Activated CD4-positive, CD25-positive, alpha-beta regulatory T cell (primary cell): ENCODE measurements at places on chromosomes 16 and 17.

DNA sequence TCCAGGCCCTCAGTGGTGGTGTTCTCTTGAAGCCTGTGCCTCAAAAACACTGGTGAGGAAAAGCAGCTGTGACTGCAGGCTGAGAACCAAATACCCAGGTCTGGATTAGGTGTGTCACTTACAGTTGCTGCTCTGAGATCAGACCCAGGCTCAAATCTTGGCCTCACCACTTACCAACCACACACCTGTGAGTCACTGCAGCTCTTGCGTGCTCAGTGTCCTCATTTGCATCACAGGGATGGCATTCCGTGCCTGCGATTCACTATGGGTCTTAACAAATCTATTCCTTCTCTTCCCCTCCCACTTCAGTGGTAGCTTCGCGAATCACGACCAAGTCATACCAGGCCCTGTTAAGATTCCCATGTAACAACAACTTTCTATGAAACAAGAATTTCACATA, 233.4 kb upstream of the HSBP1 start:
- DNase-seq: no peak

GRCh38 chr17:49393491-49394255, 21.0 kb downstream of the PHB1 start:
- no peak for DNase-seq

- DNase-seq: no peak
Measured at GRCh38 chr17:61475726-61476125, 23.5 kb downstream of the TBX4 start.

DNA sequence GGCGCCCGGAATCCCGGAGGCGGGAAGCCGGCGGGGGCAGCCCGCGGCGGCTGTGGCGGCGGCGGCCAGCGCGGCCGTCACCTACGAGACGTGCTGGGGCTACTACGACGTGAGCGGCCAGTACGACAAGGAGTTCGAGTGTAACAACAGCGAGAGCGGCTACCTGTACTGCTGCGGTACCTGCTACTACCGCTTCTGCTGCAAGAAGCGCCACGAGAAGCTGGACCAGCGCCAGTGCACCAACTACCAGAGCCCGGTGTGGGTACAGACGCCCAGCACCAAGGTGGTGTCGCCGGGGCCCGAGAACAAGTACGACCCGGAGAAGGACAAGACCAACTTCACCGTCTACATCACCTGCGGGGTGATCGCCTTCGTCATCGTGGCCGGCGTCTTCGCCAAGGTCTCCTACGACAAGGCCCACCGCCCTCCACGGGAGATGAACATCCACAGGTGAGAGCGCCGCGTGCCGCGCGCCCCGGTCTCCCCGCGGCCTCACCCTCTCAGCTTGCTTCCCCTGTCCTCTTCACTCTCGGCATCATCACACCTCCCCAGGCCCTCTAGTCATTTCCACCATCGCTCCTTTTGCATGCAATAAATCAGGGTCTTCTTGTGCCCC, 706 bp downstream of the SHISA6 start:
- DNase-seq: no peak

DNA sequence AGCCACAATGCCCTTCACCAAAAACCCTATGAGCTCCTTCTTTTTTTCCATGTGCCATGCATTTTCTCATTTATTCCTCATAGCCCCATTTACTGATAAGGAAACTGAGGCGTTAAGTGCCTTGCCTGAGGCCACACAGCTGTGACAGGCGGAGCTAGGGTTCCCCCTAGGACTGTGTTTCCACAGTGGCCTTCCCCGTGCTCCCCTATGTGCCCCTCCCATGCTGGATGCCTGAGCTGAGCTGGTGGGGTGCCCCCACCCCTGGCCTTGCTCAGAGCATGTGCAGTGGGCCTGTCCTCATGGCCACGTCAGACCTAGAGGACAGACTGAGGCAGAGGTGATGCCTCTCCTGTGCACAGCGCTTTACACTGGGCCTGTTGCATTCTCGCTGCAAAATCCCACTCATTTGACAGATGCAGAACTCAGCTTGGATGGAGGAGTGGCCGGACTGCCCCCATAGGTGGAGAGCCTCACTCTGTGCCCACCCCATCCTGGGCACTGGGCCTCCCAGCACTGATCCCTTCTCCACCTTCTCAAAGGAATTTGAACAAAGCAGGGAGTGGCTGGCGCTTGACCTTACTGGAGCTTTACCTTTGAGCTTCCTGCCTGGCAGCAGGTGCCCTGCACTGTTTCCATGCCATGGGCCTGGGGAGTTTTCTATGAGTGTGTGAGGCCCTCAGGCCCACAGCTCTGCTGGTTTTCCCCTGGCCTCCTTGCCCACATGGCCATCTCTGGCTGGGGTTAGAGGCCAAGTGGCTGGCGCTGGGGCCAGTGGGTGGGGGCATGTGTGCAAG, 2.6 kb downstream of the MAP2K3 start:
- DNase-seq: no peak

DNA sequence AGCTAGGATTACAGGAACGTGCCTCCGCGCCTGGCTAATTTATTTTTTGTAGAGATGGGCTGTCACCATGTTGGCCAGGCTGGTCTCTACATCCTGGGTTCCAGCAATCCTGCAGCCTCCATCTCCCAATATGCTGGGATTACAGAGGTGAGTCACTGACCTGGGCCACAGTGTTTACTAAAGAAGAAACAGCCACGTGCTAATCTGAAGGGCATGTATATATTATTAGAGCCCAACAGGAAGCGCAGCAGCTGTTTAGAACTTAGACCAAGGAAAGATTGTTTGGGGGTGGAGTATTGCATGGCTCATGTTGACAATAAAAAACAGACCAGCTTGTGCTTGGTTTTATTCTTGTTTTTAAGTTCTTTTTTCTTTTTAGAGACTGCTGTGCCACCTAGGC, 60.2 kb downstream of the HAPSTR1 start:
- DNase-seq: no peak

GRCh38 chr17:63438092-63439051, 7.7 kb downstream of the CYB561 start:
- no peak for DNase-seq

DNA sequence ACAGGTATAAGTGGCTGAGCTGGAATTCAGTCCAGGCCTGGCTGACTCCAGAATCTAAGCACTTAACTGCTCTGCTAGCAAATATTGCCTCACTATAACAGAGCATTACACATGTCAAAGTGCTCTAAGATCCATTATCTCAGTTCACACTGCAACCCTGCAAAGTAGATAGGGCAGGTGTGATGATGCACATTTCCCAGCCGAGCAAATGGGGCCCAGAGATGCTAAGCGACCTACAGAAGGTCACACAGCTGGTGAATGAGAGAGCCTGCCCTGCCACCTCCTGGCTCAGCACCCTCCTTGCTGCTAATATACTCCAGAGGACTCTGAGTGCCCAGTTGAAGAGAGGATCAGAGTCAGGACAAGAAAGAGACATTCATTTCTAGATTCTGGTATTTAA, 73.6 kb upstream of the CCL1 start:
- DNase-seq: no peak

DNA sequence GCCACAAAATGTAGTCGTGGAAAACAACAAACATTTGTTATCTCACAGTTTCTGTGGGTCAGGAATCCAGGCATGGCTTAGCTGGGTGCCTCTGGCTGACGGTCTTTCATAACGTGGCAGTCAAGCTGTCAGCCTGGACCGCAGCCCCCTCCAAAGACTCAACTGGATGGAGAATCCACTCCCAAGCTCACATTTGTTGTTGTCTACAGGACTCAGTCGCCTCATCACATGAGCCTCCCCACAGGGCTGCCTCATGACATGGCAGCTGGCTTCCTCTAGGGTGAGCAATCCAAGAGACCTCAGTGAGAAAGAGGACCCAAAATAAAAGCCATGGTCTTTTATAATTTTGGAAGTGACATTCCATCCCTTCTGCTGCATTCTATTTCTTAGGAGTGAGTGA, 34.7 kb upstream of the AKAP1 start:
- DNase-seq: no peak

GRCh38 chr16:88975511-88976061, 1.4 kb downstream of the CBFA2T3 start:
- DNase-seq: no peak

DNA sequence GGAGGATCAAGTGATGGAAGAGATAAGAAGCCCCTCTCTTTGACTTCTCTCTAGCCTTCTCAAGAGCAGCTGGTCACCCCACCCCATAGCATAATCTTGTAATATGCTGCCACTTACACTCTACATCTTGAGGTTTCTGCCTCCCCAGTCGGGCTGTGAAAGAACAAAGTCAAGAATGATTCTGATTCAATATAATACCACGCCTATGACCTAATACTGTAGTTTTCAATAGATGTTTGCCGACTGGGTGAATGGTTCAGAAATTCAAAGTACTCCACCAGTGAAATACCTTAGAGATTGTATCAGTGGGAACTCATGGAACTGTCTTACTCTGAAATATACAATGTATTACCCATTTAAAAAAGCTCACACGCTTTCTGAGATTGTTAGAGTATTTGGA, 93.0 kb upstream of the ZFHX3 start:
- DNase-seq: no peak

DNA sequence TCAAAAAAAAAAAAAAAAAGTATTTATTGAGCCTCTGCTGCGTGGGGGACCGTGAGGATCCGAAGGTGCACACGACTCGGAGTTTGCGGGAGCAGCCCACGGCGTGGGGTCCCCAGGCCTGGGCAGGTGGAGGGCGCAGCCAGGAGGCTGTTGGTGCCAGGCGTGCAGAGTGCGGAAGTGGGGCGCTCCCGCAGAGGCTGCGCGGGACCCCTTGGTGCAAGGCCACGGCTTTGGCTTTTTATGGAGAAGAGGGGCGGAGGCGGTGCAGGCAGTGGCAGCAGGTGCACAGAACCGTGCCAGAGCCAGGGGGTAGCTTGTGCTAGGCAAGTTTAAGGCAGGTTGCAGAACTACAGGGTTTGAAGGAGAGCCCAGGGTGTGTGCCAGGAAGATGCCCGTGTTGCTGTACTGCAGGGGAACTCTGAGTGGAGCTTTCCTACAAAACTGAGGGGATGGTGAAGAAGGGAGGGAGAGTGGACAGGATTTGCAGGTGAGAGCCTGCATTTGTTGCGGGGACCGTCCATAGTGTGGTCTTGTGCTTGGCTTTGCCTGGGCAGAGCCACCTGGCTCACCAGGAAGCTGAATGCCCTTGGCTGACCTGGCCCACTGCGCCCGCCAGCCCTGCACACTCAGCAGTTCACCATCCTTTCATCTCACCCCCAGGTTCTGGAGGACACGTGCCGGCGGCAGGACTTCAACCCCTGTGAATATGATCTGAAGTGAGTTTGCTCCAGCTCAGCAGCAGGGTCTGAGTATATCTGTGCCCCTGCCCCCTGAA, 1.3 kb downstream of the ASPSCR1 start:
- DNase-seq: no peak

- no peak for DNase-seq
Measured at GRCh38 chr16:10741844-10742243, 1.8 kb upstream of the NUBP1 start.

DNA sequence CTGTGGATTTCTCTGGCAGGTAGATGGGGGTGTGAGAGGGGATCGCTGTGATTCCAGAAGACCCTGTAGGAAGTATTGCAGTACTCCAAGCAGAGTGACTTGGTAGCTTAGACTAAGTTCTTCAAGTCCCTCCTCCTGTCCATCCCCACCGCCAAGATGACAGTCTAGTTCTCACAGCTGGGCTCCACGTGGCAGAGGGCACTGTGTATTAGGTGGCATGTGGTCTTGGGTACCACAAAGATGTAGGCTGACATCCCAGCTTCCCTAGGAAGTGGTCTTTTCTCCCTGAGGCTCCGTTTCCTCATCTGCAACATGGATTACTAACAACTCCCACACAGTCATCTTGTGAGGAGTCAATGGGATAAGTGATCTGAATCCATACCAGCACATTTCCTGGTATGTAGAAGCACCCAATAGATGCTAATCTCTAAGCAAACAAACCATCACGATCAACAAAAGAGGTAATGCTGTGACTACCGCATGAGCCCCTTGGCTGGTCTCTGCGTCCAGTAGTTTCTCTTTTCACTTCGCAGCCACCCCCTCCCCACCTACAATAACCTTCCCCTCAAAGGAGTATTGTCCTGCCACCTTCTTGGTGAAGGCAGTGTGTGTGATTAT, 349.1 kb upstream of the EEF2KMT start:
- DNase-seq: no peak

DNA sequence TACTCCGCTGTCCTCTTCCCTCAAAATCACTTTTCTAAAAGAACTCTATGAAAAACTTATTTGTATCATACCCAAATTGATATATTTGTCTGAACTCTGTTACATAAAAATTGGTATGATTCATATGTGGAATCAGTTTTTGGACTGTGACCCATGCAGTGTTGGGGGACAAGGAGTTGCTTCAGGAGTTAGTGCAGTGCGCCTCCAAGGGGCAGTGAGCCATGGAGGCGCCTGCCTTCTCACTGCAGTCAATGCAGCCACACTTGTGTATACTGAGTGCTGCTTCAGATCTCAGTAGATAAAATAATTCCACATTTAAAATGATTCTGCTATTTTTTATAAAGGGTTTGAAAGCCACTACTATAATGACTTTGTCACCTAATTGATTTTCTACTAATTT, 32.5 kb downstream of the DGKE start:
- DNase-seq: no peak

DNA sequence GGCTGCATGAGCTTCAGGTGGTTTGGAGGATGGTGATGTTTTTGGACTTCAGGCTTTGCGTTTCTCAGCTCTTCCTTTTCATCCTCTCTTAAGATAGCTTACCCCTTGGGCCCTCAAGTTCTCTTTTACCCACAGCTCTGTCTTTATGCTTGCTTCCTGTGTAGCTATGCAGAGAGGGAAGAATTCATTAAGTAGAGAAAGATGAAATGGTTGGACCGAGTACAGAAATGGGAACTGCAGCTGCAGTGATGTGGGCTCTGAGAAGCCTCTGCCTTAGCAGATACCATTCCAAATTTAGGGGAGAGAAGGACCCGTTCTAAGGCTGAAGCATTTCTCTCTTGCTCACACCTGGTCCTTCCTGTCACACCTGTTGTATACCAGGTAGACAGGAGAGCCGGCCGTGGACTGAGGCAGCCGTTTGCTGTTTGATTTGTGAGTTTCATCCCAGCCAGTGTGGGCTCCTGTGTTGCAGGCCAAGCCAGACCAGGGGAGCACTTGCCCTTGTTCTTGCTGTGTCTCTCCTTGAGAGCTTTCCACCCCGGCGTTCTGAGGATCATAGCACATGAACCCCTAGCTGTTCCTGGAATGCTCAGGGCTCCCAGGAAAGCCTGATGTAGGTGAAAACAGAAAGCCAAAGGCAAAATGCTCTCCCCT, 392.7 kb downstream of the CPPED1 start:
- no peak for DNase-seq

GRCh38 chr17:69533481-69534234, 119.2 kb downstream of the MAP2K6 start:
- no peak for DNase-seq

DNA sequence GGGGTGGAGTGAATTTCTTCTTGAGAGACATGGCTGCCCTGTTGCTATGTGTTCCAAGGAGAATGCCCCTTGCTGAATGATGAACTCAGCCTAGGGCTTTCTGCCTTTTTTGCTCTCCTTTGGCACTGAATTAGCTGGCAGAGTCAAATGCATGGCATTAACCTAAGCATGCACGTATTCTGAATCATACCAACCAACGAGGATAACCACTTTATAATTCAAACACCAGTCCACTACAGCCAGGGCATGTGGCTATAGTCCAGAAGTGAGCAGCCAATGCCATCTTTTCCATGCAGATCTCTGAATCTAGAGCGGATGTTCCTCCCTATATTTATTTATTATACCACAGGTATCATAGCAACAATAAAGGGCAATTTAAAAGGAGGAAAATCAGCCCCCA, 15.7 kb downstream of the TMIGD1 start:
- DNase-seq: no peak
